Activated CD4-positive, alpha-beta T cell treated with anti-CD3 and anti-CD28 coated beads, Interleukin-2, amount 10 ng/mL, durations not matched to agents 7 days and 5 days (primary cell): ENCODE measurements at places on chromosomes 1 and 21.

- DNase-seq, result peak; percentile 4
Measured at GRCh38 chr1:207804721-207805468, 53.0 kb downstream of the CD46 start.

DNA sequence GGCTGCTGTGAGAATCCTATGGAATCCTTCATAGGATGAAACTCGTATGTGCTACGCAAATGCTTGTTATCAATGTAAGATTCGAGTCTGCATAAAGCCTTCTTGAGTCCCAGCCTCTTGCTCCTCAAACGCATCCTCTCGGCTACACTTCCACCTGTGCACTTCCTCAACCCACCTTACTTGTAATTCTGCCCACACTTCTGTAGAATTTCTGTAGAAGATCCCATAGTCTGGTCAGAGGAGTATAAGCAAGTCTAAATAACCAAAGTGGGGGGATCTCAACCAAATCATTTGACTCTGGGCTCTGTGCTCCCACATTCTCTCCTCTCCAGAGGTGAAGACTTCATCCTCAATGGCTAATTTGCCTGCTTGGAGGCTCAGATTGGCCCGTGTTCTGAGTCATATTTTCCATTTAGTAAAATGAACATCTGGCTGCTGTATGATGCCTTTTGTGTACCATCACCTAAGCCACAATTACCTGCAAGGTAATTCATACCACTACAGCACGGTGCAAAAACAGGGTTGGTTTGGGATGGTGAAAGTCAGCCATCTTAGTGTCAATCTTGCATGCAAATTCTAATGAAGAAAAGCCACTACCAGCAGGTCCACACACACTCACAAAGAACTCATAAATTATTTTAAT is 63.2 kb downstream of the ITPKB start:
- peak; percentile 27 for DNase-seq

DNA sequence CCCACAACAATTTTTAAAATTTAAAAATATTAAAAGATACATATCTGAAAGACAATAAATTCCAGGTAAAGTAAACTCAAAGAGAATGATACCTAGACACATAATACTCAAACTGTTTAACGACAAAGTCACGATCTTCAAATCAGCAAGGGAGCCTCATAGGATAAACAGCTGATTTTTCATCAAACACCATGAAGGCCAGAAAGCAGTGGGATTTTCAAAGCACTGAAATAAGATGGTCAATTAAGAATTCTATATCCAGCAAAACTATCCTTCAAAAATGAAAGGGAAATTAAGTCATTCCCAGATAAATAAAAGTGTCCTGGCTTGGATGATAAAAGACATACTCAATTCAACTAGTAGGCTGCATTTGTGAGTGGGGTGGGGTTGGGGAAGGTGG is 100.5 kb downstream of the TIAM1 start:
- no peak for DNase-seq

DNA sequence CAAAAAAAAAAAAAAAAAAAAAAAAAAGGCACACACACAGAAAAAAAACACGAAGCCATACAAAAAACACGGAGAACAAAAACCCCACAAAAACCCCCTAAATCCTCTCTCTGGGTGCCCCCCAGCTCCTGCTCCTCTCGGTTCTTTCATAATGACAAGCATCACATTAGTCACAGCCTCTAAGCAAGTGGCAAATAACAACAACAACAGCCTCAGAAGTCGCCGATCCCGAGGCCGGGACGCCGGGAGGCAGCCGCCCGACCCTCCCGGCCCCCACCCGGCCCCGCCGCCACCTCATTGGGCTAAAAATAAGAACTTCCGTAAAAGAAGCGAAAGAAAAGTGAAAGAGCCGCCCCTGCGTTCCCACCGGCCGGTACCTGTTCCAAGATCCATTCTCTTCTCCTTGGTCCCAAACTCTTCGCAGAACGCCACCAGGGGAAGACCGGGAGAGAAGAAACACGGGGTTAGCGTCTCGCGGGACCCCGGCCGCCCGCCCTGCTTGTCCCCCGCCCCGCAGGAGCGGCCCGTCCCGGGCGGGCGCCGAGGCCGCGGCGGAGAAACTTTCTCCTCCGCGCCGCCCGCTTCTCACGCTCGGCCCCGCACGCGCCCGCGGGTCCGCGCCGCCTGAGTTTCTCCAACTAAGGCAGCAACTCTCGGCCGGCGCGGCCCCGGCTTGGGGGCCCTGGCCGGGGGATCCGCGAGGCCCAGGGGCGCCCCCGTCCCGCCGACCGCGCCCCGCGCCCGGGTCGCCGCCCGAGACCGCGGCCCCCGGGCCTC is 102.8 kb downstream of the CASZ1 start:
- peak; percentile 43 for DNase-seq
